ENCODE measurements at places on chromosomes 2 and 18. TPM values are rescaled to one million over a fixed set of nuclear protein-coding genes. Genes with fewer than 3 reads are reported as not detected.

Gene DTNA
- 10.9 TPM for total RNA-seq

DNA sequence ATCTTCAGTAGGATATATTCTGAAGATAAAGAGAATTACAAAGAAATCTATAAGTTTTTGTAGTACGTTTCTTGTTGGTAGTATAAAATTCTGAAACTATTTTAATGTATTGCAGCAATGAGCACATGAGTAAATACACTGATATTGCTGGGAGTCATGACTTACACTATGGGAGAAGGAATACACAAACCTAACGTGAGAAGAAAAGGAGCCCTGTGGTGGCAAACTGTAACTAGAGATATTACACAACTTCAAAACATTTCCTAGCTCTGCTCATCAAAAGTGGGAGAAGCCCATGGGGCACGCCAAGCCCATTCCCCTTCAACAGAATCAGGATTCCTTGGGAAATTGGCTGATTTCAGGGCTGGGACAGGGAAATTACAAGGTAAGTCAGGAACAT lies 20.5 kb downstream of the SPIRE1 start:
- no peaks in the 10 kb centered on the region for H3K27me3 ChIP-seq
- no peak overlapping the region for H3K4me3 ChIP-seq
- H3K4me1 ChIP-seq = peaks cover 4% of the 10 kb centered on the region
- no peak overlapping the region for H3K27ac ChIP-seq
- no peak for DNase-seq

Gene PCBP1
- 255 TPM for total RNA-seq

- H3K36me3 ChIP-seq = peaks cover under 1% of the 10 kb centered on the region
- no peaks in the 10 kb centered on the region for H3K27me3 ChIP-seq
- H3K4me3 ChIP-seq = no peak overlapping the region
- peaks cover 43% of the 10 kb centered on the region for H3K4me1 ChIP-seq
- DNase-seq = no peak
- peak overlapping the region; percentile 89 for H3K27ac ChIP-seq
Observed at GRCh38 chr2:105078906-105079495, 41.1 kb downstream of the MRPS9 start.

Gene TMEM200C
- 11.2 TPM for total RNA-seq

Gene HPCAL1
- 17.5 TPM for total RNA-seq

DNA sequence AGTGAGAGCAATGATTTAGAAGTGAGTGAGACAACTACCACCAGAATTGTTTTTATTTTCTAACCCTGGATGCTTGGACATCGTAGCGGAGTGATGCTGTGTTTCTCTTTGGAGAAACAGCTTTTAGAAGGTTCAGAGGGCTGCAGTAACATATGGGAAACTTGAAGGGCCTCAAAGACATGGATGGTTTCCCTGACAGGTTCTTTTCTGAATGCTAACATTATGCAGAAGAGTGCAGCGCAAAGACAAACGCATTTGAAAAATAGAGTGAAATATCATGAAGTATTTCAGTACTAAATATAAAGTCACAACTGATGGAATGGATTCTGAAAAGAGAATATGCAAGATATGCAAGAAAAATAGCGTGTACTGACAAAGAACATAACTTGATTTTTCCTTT lies 385.1 kb upstream of the DSEL start:
- H3K4me1 ChIP-seq = peaks cover 4% of the 10 kb centered on the region
- no peak overlapping the region for H3K4me3 ChIP-seq
- no peaks in the 10 kb centered on the region for H3K27me3 ChIP-seq
- DNase-seq = no peak

DNA sequence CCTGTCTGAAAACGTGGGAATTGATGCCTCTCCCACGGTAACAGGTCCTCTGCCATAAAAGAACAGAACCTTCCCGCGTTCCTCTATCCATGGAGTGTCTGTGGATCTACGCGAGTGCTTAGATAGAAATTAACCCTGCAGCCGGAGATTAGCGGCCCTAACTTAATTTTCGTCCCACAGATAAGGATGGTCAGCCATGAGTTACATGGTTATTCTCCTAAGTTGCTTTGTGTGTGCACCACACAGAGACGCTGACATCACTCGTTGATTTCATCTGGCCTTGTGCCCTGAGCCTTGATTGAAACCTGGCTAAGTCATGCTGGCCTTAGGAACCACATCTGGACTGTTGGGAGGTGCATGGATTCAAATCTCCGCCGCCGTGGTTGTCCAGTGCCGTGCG lies 132.1 kb downstream of the GBX2 start:
- H3K27me3 ChIP-seq = no peaks in the 10 kb centered on the region
- peaks cover 12% of the 10 kb centered on the region for H3K36me3 ChIP-seq
- no peak overlapping the region for H3K4me3 ChIP-seq
- no peak for DNase-seq

DNA sequence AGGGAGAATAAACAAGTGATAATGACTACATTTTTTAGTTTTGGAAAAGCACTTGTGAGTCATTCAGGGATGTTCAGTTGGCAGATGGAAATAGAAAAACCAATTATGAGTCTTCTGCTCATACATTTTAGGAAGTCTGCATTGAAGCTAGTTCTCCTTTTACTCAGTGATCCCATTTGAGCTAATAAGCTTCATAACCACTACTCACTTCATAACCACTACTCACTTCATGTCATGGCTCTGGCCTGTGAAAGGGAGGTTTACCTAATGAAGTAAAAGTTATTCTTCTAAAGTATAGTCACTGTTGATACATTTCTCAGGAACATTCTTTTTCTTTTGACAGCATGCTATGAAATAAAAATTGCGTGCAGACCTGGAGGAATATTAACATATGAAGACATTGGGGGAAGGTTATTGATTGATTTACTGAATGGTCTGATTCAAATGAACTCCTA lies 948.7 kb downstream of the TSN start:
- no peaks in the 10 kb centered on the region for H3K27me3 ChIP-seq
- H3K27ac ChIP-seq = no peak overlapping the region
- no peaks in the 10 kb centered on the region for H3K36me3 ChIP-seq
- H3K4me3 ChIP-seq = no peak overlapping the region
- no peak for DNase-seq

Gene PECR
- total RNA-seq = 9.7 TPM

DNA sequence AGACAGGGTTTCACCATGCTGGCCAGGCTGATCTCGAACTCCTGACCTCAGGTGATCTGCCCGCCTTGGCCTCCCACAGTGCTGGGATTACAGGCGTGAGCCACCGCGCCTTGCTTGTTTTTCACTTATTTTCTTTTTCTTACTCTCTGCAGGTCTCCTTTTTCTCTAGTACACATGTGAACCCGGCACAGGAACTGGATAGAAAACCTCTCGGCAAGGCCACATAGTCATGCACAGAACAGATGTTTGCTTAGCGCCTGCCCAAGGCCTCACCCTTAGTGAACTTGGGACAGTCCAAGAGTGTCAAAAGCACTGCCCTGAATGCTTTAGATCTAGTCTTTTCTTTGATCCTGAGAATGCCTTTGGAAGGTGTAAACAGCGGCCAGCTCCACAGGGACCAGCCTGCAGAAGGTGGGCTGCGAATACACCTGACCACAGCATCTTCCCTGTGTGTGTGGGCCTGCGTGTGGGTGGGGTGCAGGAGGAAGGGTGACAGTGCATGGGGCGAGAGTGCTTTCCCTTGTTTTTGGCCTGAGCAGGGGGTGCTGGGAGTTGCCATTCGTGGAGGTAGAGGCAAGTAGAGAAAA lies 27.0 kb downstream of the IMPA2 start:
- DNase-seq = no peak
- H3K4me1 ChIP-seq = no peaks in the 10 kb centered on the region
- no peak overlapping the region for H3K27ac ChIP-seq
- no peak overlapping the region for H3K4me3 ChIP-seq
- peaks cover 8% of the 10 kb centered on the region for H3K36me3 ChIP-seq

DNA sequence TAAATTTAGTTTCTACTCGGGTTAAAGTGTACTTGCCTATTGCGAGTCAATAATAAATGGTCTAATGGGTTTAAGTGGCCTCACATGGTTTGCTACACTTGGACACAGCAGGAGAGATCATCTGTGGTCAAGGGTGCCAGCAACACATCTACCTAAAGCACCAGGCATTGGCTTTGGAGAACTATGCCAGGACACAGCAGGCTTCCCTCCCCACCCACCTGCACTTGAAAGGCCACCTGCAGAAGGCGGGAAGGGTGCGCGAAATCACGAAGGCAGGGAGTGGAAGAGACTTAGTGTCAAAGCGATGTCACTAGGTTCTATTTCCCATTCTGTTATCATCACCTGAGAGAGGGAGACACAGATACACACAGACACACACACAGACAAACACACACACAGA lies 44.5 kb downstream of the MYT1L start:
- DNase-seq = no peak
- no peaks in the 10 kb centered on the region for H3K4me1 ChIP-seq
- H3K27me3 ChIP-seq = peaks cover 44% of the 10 kb centered on the region
- H3K4me3 ChIP-seq = no peak overlapping the region

DNA sequence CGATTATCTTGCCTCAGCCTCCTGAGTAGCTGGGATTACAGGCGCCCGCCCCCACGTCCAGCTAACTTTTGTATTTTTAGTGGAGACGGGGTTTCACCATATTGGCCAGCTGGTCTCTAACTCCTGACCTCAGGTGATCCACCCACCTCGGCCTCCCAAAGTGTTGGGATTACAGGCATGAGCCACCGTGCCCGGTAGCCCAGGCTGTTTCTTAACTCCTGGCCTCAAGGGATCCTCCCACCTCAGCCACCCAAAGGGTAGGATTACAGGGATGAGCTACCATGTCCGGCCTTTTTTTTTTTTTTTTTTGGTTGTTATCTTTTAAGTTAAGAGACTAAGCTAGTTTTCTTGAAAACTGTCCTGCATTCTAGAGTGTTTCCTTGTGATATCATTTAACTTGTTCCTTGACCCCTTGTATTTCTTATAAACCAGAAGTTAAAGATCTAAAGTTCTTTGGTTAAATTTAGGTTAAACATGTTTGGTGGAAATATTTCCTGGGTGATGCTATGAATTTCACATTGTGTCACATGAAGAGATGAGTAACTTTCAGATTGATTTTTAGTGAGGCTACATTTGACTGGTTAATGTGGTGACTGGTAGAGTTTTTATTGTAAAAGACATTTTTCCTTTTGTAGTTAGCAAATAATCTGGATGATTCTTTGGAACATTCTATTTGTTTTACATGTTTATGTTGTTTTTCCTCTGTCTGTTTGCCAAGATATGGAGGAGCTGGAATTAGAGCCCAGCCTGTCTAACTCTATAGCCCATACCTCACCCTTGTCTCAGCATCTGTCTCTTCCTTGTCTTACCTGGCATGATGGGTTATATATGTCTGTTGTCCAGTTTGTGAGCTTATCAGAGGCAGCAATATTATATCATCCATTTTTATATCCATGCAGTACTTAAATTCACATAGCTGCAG lies 5.2 kb downstream of the NCAPH start:
- H3K27ac ChIP-seq = no peak overlapping the region
- peaks cover 4% of the 10 kb centered on the region for H3K36me3 ChIP-seq
- no peak overlapping the region for H3K4me3 ChIP-seq

- H3K27ac ChIP-seq = no peak overlapping the region
- no peak for DNase-seq
- peaks cover 15% of the 10 kb centered on the region for H3K4me1 ChIP-seq
- no peak overlapping the region for H3K4me3 ChIP-seq
- peaks cover 8% of the 10 kb centered on the region for H3K27me3 ChIP-seq
Observed at GRCh38 chr2:227856697-227857096, 14.7 kb upstream of the DAW1 start.

Gene ATP6V1B1
- total RNA-seq = 0.66 TPM

Gene ADRA2B
- 0.51 TPM for total RNA-seq

GRCh38 chr18:26864658-26865057 lies 849 bp downstream of the AQP4 start:
- peaks cover 42% of the 10 kb centered on the region for H3K27me3 ChIP-seq
- H3K36me3 ChIP-seq = no peaks in the 10 kb centered on the region
- DNase-seq = no peak
- H3K4me1 ChIP-seq = peaks cover 41% of the 10 kb centered on the region

Gene BOK
- total RNA-seq = 33.0 TPM

Gene ASB18
- not detected for total RNA-seq

Gene TOGARAM2
- 0.40 TPM for total RNA-seq

- DNase-seq = no peak
- H3K27ac ChIP-seq = peak overlapping the region; percentile 95
- peaks cover 3% of the 10 kb centered on the region for H3K36me3 ChIP-seq
- no peak overlapping the region for H3K4me3 ChIP-seq
- H3K4me1 ChIP-seq = peaks cover 58% of the 10 kb centered on the region
Observed at GRCh38 chr2:66272751-66273150, 162.2 kb upstream of the MEIS1 start.

DNA sequence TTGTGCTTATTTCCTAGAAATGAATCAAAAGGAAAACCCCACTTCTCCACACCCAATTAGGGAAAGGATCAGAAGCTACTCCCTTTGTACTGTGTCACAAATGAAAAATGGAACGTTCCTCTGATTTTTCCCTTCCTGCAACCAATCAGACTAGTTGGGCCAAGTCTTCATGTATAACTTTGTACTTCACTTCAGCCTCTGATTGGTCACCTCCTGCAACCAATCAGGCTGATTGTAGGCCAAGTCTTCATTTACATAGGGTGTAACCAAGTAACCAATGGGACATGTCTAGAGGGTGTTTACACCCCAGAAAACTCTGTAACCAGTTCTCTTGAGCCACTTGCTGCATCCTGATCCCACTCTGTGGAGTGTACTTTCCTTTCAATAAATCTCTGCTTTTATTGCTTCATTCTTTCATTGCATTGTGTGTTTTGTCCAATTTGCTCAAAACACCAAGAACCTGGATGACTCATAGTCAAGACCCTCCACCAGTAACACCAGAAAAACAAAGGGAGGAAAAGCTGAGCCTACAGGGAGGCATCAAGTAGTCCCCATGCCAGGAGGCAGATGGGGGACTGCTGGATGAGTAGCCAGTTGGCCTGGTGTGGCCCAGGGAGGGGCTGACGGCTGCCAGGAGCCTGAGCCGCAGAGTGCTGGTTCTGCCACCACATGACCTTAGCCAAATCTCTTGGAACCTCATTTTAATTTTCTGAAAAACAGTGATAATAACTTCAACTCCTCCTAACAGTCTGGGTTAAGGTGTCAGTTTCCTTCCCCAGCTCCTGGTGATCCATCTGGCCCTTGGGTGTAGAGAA lies 46.1 kb downstream of the SOWAHC start:
- H3K27me3 ChIP-seq = no peaks in the 10 kb centered on the region
- H3K36me3 ChIP-seq = no peaks in the 10 kb centered on the region
- no peak overlapping the region for H3K4me3 ChIP-seq
- DNase-seq = no peak

GRCh38 chr2:206700156-206700555 lies 18.0 kb downstream of the DYTN start:
- H3K4me3 ChIP-seq = no peak overlapping the region
- H3K27ac ChIP-seq = no peak overlapping the region
- no peaks in the 10 kb centered on the region for H3K36me3 ChIP-seq
- no peak for DNase-seq

GRCh38 chr2:10864861-10865636 lies 46.7 kb upstream of the KCNF1 start:
- H3K36me3 ChIP-seq = no peaks in the 10 kb centered on the region
- DNase-seq = no peak
- H3K27ac ChIP-seq = no peak overlapping the region
- peaks cover 11% of the 10 kb centered on the region for H3K4me1 ChIP-seq
- no peak overlapping the region for H3K4me3 ChIP-seq
- H3K27me3 ChIP-seq = peaks cover 27% of the 10 kb centered on the region
